Progenitor cell of endocrine pancreas (in vitro differentiated cells): ENCODE measurements at places on chromosomes 13 and 19.
A peak's percentile ranks its signal among the peaks of the same experiment; 100 is the strongest.

- peaks cover 4% of the 10 kb centered on the region for H3K27me3 ChIP-seq
- H3K36me3 ChIP-seq: no peaks in the 10 kb centered on the region
- DNase-seq: no peak
- H3K27ac ChIP-seq: no peak overlapping the region
- no peak overlapping the region for H3K4me3 ChIP-seq
- peaks cover 7% of the 10 kb centered on the region for H3K4me1 ChIP-seq
Measured at GRCh38 chr13:27200413-27201070, 28.9 kb upstream of the USP12 start.

GRCh38 chr13:74715718-74716117 lies 581.5 kb upstream of the KLF12 start:
- no peak overlapping the region for H3K4me3 ChIP-seq
- H3K27ac ChIP-seq: no peak overlapping the region
- no peaks in the 10 kb centered on the region for H3K27me3 ChIP-seq
- DNase-seq: no peak

DNA sequence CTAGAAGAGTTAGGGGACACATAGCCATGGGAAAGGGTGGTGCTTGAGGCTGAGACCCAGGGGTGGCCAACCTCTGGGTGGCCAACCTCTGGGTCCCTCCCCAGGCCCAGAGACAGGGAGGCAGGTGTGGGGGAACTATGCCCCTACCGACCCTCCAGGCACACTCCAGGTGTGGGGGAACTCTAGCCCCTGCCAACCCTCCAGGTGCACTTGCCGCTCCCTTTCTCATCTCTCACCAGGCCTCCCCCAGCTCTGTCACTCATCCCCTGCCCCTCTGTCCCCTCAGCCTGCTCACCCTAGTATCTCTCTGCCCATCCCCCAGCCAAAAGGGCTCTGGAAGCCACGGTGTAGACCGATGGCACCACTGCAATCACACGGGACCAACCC lies 10.6 kb upstream of the VSTM2B start:
- H3K4me1 ChIP-seq: no peaks in the 10 kb centered on the region
- H3K27me3 ChIP-seq: peaks cover 55% of the 10 kb centered on the region
- no peak overlapping the region for H3K4me3 ChIP-seq
- no peaks in the 10 kb centered on the region for H3K36me3 ChIP-seq

GRCh38 chr13:23639674-23640073 lies 69.5 kb downstream of the TNFRSF19 start:
- peaks cover 4% of the 10 kb centered on the region for H3K36me3 ChIP-seq
- H3K27ac ChIP-seq: no peak overlapping the region
- H3K27me3 ChIP-seq: peaks cover 43% of the 10 kb centered on the region

DNA sequence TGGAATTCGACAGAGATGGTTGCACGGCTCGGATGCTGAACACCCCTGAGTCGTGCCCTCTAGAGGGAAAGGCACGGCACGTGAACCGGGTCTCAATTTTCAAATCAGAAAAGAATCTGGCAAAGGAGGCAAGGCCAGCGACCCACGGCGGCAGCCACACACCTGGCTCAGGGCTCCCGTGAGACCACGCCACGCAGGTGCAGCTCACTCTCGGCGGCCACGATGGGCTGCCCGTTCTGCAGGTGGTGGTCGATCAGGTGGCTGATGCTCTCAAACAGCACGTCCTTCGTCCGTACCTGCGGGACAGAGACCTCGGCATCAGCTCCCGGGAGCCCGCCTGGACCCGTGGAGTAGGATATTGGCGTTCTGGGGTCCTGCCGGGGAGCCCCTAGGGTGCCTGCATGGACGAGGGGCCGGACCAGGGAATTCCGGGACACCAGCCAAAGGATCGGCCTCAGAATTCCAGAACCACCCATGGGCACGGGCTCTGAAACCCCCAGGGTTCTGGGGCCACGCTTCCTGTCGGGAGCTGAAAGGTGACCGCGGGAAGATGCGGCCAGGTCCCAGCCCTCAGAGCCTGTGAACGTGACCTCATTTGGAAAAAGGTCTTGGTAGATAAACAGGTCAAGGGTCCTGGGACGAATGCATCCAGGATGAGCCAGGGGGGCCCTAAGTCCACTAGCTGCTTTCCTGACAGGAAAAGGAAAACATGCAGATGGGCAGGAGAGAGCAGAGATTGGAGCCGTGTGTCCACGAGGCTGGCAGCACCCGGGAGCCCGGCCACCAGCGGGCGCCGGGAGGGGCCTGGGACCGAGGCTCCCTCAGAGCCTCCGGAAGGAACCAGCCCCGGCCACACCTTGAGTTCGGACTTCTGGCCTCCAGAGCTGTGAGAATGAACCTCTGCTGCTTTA lies 10.1 kb upstream of the C2CD4C start:
- peaks cover 7% of the 10 kb centered on the region for H3K4me1 ChIP-seq
- DNase-seq: no peak
- no peaks in the 10 kb centered on the region for H3K27me3 ChIP-seq
- no peak overlapping the region for H3K27ac ChIP-seq
- H3K36me3 ChIP-seq: peaks cover 18% of the 10 kb centered on the region

GRCh38 chr13:70856711-70857110 lies 748.5 kb upstream of the KLHL1 start:
- H3K4me3 ChIP-seq: no peak overlapping the region
- peaks cover 6% of the 10 kb centered on the region for H3K4me1 ChIP-seq
- H3K36me3 ChIP-seq: peaks cover 1% of the 10 kb centered on the region
- peak overlapping the region; percentile 22 for H3K27ac ChIP-seq
- no peaks in the 10 kb centered on the region for H3K27me3 ChIP-seq

- H3K27me3 ChIP-seq: peaks cover 61% of the 10 kb centered on the region
- peaks cover 11% of the 10 kb centered on the region for H3K4me1 ChIP-seq
- no peak overlapping the region for H3K27ac ChIP-seq
- no peak for DNase-seq
- no peak overlapping the region for H3K4me3 ChIP-seq
Measured at GRCh38 chr19:51020988-51021651, 1.6 kb upstream of the KLK10 start.

DNA sequence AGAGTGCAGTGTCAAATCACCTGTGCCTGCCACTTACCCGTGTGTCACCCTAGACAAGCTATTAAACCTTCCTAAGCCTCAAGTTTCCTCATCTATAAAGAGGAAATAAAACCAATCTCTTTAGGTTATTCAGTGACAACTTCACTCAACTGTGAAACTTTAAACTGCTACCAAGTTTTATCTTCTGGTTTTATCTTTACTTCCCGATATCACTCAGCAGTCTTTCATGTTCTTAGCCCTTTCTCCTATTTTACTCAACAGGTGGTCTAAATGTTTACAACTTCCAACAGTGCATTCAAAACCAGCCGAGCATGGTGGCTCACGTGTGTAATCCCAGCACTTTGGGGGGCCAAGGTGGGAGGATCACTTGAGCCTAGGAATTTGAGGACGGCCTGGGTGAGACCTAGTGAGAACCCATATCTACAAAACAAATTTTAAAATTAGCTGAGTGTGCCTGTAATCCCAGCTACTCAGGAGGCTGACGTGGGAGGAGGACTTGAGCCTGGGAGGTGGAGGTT lies 59.6 kb downstream of the GPALPP1 start:
- peaks cover 29% of the 10 kb centered on the region for H3K27me3 ChIP-seq
- no peaks in the 10 kb centered on the region for H3K36me3 ChIP-seq
- H3K4me3 ChIP-seq: no peak overlapping the region

DNA sequence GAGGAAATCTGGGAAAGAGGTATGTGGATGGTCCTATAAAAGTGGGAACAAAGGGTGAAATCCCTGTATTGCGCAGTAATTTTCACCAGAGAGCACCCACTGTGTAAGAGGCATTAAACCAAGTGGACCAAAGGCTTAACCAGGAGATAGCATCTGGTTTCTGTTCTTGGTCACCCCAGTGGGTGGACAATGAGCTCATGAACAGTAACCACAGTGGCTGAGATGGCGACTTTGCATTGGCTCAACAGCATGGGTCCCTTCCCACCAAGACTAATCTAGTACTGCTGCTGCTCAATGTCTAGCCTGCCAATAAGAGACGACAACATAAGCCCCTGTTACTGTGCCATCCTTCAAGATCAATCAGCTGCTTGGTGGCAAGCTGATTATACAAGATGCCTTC lies 36.6 kb downstream of the CCDC169 start:
- H3K36me3 ChIP-seq: no peaks in the 10 kb centered on the region
- H3K27me3 ChIP-seq: no peaks in the 10 kb centered on the region
- no peak for DNase-seq

DNA sequence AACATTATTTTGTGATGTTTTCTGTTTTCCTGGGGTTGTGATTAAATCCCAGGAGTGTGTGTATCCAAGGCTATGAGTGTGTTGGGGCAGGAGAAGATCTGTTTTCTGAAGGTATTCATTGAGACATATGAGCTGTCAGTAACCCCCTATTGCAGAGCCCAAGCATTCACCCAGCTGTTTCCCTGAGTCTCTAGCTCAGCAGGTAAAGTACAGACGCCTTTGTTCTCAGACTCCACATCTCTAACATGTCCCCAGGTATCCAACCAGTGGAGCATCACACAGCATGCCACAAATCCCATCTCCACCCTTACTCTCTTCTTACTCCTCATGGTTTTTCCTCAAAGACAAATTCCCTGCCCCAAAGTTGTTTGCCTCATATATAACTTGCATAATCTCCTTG lies 213.6 kb downstream of the PCDH20 start:
- peaks cover 16% of the 10 kb centered on the region for H3K4me1 ChIP-seq
- no peaks in the 10 kb centered on the region for H3K36me3 ChIP-seq
- H3K4me3 ChIP-seq: no peak overlapping the region
- H3K27ac ChIP-seq: no peak overlapping the region

GRCh38 chr13:75129331-75129730 lies 352.6 kb downstream of the TBC1D4 start:
- H3K27me3 ChIP-seq: no peaks in the 10 kb centered on the region
- no peak overlapping the region for H3K4me3 ChIP-seq
- no peaks in the 10 kb centered on the region for H3K4me1 ChIP-seq
- H3K36me3 ChIP-seq: no peaks in the 10 kb centered on the region

DNA sequence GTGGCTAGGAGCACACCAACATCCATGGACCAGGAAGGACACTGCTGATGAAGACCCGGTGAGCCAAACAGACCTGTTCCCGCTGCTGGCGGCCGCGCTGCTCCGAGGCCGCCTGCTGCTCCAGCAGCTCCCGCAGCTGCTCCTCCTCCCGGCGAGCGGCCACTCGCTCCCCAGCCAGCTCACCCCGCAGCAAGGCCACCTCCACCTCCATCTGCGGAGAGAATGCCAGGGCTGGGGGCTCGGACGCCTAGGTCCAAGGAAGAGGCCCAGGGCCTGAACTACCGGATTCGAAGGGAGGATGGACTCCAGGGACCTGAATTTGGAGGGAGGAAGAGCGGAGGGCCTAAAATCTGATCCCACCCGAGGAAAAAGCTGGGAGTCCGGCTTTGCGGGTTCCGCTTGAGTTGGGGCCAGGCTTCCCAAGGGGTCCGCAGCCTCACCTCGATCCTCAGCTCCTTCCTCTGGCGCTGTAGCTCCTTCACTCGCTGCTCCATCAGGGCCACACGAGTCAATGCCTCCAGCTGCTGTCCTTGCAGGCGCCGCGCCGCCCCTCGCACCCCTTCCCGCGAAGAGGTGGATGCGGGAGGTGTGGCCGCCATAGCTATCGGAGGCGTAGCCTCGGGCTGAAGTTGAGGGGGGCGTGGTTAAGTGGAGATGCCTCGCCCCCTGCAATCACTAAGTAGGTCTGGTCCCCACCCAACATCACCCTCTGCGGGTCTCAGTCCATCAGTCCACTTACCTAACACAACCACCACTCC lies 2.7 kb downstream of the PHLDB3 start:
- no peak overlapping the region for H3K27ac ChIP-seq
- H3K4me3 ChIP-seq: peak overlapping the region; percentile 38
- peaks cover 30% of the 10 kb centered on the region for H3K4me1 ChIP-seq
- peaks cover 12% of the 10 kb centered on the region for H3K36me3 ChIP-seq
- DNase-seq: no peak

DNA sequence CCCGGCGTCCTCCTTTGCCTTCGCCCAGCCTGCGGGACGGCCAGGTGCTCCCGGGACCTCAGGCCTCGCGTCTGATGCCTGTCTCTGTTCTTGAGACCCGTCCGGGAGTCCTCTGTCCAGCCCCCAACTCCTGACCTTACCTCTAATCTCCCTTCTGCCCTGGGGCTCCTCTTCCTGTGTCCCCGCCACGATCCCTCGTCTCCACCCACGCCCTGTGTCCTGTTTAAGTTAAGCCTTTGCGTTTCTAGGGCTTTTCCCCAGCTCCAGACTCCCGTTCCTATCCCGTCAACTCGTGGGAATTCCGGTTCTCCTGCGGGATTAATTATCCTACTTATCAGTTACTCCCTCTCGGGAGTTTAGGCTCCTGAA lies 686 bp downstream of the LENG8 start:
- no peak for DNase-seq
- no peaks in the 10 kb centered on the region for H3K27me3 ChIP-seq
- H3K36me3 ChIP-seq: peaks cover 7% of the 10 kb centered on the region
- H3K4me1 ChIP-seq: peaks cover 22% of the 10 kb centered on the region

GRCh38 chr19:33821871-33822270 lies 25.2 kb downstream of the KCTD15 start:
- no peak overlapping the region for H3K4me3 ChIP-seq
- H3K27ac ChIP-seq: no peak overlapping the region
- no peak for DNase-seq
- H3K4me1 ChIP-seq: peaks cover 2% of the 10 kb centered on the region

DNA sequence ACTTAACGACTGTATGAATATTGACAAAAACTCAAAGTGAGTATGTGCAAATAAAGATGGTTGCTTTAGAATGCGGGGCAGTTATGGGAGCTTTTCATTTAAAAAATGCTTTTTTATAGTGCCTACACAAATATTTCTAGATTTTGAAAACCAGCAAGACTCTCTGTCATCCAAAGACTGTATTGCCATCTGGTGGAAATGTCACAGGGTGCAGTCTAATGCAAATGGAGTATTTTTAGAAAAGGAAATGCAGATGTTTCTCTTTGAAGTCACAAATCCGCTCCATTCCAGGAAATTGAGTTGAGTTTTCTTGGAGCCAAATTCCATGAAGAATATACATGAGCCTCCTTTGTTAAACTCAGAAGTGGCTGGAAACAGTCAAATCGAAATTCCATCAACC lies 2.3 kb upstream of the C1QTNF9B start:
- no peak overlapping the region for H3K27ac ChIP-seq
- no peaks in the 10 kb centered on the region for H3K36me3 ChIP-seq
- no peak overlapping the region for H3K4me3 ChIP-seq
- DNase-seq: no peak
- H3K4me1 ChIP-seq: no peaks in the 10 kb centered on the region

- no peaks in the 10 kb centered on the region for H3K36me3 ChIP-seq
- no peak overlapping the region for H3K4me3 ChIP-seq
- H3K4me1 ChIP-seq: peaks cover 3% of the 10 kb centered on the region
- peaks cover 3% of the 10 kb centered on the region for H3K27me3 ChIP-seq
- H3K27ac ChIP-seq: no peak overlapping the region
Measured at GRCh38 chr19:18428173-18428786, 9.1 kb downstream of the SSBP4 start.

DNA sequence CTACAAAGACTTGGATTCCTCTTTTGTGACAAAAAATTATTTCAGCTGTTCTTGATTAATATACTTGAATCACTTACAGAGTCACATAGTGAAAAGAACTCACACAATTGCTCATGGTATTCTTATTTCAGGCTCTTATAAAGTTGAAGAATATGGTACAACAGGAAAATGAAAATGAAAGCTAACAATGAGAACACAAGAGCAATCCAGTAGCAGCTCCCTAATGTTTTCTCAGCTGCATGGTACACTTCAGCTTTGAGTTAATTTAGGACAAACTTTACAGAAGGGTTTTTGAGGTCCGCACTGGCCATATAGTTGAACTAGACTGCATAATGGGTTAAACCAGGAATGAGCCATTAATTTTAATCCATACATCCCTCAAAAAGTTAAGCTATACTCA lies 1261.8 kb downstream of the SLITRK5 start:
- no peak overlapping the region for H3K27ac ChIP-seq
- no peak overlapping the region for H3K4me3 ChIP-seq
- DNase-seq: no peak
- no peaks in the 10 kb centered on the region for H3K4me1 ChIP-seq
